ENCODE measurements at places on chromosomes 1 and 21.
A peak's percentile ranks its signal among the peaks of the same experiment; 100 is the strongest.

DNA sequence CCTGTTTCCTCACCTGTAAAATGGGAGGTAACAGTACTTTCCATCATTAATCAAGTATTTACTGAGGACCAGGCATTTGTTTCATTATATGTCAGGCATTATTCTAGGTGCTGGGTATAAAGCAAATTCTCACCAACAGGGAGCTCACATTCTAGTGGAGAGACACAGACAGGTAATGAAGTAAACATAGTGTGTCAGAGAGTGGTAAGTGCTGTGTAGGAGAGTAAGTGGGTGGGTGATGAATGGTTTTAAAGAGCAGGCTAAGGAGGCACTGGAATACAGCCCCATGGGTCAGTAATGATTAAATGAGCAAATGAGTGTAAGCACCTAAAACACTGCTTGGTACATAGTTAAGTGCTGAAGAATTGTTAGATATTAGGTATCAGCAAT lies 60.4 kb downstream of the DNTTIP2 start:
- no peak for DNase-seq

DNA sequence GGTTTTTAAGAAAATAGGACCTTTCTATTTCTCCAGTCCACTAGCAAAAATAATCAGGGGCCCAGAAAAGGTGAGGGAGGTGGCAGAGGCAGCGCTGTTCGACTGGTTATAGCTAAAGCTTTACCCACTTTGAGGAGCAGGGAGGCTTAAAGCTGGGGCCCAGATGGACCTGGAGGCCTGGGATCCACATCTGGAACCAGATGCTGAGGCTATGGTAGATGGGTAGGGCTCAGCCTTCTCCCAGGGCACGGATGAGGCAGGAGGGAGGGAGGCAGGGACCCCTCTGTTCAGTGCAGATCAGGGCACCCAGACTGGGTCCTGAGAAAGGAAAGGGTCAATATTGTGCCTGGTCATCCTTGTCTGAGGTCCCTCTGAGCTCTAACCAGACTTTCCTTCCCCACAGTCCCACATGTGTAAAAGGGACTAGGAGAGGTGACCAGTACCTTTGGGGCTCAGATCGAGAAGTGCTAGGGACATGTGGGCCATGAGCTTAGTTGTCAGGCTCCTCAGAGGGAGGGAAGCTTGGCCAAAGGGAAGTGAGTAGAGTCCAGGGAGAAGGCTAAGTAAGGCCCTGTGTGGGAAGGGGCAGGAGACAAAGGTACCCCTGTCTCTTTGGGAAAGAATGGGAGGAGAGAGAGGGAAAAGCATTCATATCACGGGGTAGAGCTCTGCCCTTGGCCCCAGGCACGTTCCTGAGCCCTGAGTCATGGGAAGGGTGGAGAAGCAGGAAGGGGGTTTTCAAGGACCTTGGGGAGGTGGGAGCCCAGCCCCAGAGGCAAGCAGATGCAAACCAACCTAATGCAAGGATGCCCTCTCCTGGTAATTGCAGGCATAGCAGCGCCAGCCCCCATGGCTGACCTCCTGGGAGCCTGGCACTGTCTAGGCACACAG lies 15.4 kb downstream of the LMNA start:
- peak; percentile 91 for DNase-seq

DNA sequence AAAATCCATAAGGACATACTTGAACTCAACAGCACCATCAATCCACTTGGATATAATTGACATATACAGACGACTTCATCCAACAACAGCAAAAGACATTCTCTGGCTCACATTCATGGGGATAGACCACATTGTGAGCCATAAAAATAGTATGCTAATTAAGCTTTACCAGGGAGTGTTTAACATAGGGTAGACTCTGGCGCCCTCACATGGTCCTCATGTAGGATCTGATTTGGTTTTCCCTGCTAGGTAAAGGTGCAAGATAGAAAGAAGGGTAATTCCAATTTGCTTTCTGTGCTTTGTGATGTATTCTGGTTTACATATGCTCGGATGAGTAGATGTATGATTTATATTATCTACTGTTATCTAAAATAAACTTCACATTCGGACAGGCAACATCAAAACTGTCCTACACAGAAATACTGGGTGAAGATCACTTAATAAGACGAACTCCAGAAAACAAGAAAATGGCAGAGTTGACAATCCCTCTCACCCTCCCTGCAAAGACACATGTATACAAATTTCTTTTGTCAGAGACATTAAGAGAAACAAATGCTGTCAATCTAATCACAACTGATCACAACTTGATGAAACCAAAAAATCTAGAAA lies 27.7 kb downstream of the CR1L start:
- no peak for DNase-seq

GRCh38 chr1:82867781-82868180 lies 1067.0 kb downstream of the ADGRL2 start:
- DNase-seq, result no peak

- DNase-seq, result no peak
Observed at GRCh38 chr1:175317309-175317708, 124.7 kb upstream of the KIAA0040 start.

DNA sequence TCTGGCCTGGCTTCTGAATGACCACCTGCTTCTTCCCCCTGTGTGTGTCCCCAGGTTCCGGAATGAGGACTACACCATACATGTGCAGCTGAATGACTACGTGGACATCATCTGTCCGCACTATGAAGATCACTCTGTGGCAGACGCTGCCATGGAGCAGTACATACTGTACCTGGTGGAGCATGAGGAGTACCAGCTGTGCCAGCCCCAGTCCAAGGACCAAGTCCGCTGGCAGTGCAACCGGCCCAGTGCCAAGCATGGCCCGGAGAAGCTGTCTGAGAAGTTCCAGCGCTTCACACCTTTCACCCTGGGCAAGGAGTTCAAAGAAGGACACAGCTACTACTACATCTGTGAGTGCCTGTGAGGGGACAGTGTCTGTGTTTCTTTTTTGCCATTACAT lies 3.6 kb downstream of the EFNA1 start:
- DNase-seq, result no peak

DNA sequence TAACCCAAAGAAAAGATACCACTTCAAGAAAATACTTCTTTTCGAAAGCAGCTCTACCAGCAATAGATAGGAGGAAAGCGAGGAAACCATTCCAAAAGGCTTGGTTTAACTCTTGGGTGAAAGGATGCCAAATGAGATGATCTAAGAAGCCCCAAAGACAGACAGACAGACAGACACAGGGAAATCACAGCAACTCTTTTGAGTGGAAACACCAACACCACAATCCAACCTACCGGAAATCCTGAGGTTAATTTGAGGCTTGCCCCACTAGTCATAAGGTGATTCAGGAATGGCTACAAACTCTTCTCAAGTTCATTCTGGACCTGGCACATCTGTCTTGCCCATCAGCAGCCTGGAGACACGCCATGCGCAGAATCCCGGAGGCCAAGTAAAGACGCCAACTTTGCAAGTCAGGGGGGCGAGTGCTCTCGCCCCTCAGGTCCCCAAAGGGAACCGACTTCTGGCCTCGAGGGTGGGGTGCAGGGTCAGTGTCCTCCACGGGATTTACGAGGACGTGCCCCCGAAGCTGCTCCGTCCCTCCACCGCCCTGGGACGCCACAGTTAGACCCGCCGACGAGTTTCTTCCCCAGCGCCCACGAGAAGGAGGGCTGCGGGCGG lies 778 bp downstream of the EVI5 start:
- no peak for DNase-seq

- no peak for DNase-seq
Observed at GRCh38 chr1:119758584-119758983, 10.1 kb downstream of the HMGCS2 start.

- no peak for DNase-seq
Observed at GRCh38 chr1:153831026-153831425, 55.8 kb downstream of the SLC27A3 start.

All from AG09309 (cell line).